HFFc6 (cell line): ENCODE measurements at places on chromosomes 7 and 10.

- no peak for DNase-seq
- no peak overlapping the region for H3K27ac ChIP-seq
- H3K36me3 ChIP-seq: no peaks in the 10 kb centered on the region
- peaks cover 14% of the 10 kb centered on the region for H3K4me1 ChIP-seq
Measured at GRCh38 chr10:78523453-78523852, 489.8 kb downstream of the RPS24 start.

DNA sequence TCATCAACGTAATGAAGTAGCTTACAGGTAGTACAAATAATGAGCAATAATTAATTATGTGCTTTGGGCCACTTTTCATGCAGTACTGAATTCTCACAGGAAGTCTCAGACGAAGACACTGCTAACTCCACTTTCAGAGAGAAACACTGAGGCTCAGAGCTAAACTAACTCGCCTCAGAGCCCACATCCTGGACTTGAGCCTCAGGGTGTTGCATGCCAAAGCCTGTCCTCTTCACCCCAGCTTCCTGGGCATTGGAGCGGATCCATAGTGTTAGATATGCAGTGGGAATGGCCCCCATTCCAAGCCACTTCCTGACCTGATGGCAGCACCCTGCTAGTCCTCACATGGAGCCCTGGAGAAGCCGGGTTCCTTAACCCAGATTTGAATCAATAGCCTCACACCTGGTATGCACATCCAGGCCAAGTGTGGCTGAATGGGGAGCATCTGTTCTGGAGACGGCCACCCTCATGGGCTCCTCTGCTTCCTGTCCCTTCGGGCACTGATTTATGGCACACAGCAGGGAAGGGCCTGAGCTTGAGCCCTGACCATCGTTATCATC lies 265.1 kb upstream of the ZNF32 start:
- H3K4me1 ChIP-seq: peaks cover 22% of the 10 kb centered on the region
- H3K36me3 ChIP-seq: no peaks in the 10 kb centered on the region
- H3K27me3 ChIP-seq: no peaks in the 10 kb centered on the region
- H3K4me3 ChIP-seq: no peak overlapping the region
- peak; percentile 10 for DNase-seq
- H3K27ac ChIP-seq: peak overlapping the region; percentile 58; the same call in 1 of the 2 replicates

- no peak for DNase-seq
- H3K27me3 ChIP-seq: no peaks in the 10 kb centered on the region; the same call in none of the 2 replicates
- no peak overlapping the region for H3K27ac ChIP-seq
- no peak overlapping the region for H3K4me3 ChIP-seq
- no peaks in the 10 kb centered on the region for H3K4me1 ChIP-seq
Measured at GRCh38 chr7:20116869-20117268, 100.3 kb downstream of the MACC1 start.

GRCh38 chr7:47502240-47502877 lies 79.6 kb downstream of the TNS3 start:
- H3K4me3 ChIP-seq: peak overlapping the region; percentile 59; the same call in 1 of the 2 replicates
- H3K27me3 ChIP-seq: peaks cover 5% of the 10 kb centered on the region
- no peak for DNase-seq
- peaks cover 64% of the 10 kb centered on the region for H3K4me1 ChIP-seq

- no peak overlapping the region for H3K27ac ChIP-seq
- peaks cover 29% of the 10 kb centered on the region for H3K4me1 ChIP-seq
- peaks cover 24% of the 10 kb centered on the region for H3K36me3 ChIP-seq
- no peak for DNase-seq
- no peak overlapping the region for H3K4me3 ChIP-seq
Measured at GRCh38 chr10:299512-299911, 164.3 kb downstream of the ZMYND11 start.

DNA sequence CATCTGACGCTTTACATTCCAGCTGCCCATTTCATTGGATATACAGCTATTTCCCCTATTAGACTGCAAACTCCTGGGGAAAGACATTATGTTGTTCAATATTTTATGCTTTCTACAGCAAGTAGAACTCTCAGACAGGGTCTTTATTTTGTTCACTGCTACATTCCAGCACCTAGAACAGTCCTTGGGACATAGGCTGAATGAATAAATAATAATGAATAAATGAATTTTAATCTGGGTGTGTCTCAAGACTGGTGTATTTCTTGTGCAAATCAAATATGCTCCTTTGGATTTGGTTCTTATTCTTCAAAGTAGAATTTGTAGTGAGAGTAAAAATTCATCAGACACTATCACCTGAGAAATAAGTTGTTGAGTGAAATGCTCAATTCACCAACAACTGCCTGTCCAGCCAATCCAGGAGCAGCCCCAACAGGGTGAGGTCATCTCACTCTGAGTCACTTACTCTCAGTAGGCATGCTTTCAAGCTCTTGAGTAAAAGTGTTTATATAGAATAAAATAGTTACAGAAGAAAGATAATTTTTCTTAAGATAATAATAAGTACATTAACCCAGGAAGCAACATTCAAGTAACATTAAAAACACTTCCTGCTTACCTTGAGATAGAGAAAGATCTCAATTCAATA lies 287.5 kb upstream of the NPVF start:
- H3K4me3 ChIP-seq: no peak overlapping the region
- H3K36me3 ChIP-seq: no peaks in the 10 kb centered on the region
- no peaks in the 10 kb centered on the region for H3K4me1 ChIP-seq
- no peak overlapping the region for H3K27ac ChIP-seq
- DNase-seq: no peak

- H3K4me1 ChIP-seq: no peaks in the 10 kb centered on the region
- no peak overlapping the region for H3K27ac ChIP-seq
- peaks cover 53% of the 10 kb centered on the region for H3K27me3 ChIP-seq
- no peak overlapping the region for H3K4me3 ChIP-seq
- H3K36me3 ChIP-seq: no peaks in the 10 kb centered on the region
Measured at GRCh38 chr10:101287997-101288635, 58.9 kb upstream of the LBX1 start.

DNA sequence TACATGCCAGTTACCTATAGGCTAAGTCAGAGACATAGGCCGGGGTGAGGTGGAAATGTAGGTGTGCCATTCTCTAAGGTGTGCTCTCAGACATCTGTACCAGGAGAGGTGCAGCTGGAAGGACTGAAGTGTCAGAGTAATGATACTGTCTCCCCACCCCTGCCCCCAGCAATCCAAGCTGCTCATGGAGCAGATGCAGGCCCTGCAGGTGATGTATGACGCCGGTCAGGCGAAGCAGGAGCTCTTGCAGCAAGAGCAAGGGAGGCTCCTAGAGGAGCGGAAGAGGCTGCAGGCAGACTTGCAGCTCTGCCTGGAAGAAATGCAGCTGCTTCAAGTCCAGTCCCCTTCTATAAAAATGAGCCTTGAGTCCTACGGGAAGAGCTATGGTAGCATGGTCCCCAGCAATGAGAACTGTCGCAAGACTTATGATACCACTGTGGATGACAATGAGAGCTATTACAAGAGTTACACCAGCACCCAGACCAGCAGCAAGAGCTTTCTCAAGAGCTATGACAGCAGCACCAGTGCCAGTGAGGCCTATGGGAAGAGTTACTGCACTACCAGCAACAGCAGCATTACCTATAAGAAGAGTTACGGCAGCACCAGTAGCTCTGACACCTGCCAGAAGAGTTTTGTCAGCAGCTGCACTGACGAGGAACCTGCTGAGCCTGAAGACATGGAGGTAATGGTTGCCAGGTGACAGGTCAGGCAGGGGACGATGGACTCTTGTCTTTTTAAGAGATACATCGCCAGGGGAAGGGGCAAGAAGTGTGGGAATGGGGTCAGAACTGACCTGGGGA lies 18.4 kb upstream of the FLNC start:
- H3K36me3 ChIP-seq: peaks cover 5% of the 10 kb centered on the region; the same call in 1 of the 2 replicates
- no peak overlapping the region for H3K4me3 ChIP-seq
- H3K27me3 ChIP-seq: no peaks in the 10 kb centered on the region; the same call in none of the 2 replicates
- H3K27ac ChIP-seq: no peak overlapping the region
- no peak for DNase-seq

GRCh38 chr7:50798126-50798525 lies 15.4 kb upstream of the GRB10 start:
- H3K27me3 ChIP-seq: peaks cover 28% of the 10 kb centered on the region
- no peak for DNase-seq
- peaks cover 3% of the 10 kb centered on the region for H3K4me1 ChIP-seq
- H3K4me3 ChIP-seq: no peak overlapping the region
- H3K27ac ChIP-seq: no peak overlapping the region
- peaks cover 4% of the 10 kb centered on the region; the same call in 1 of the 2 replicates for H3K36me3 ChIP-seq

- no peak overlapping the region for H3K4me3 ChIP-seq
- H3K36me3 ChIP-seq: peaks cover 37% of the 10 kb centered on the region
- H3K27ac ChIP-seq: no peak overlapping the region
- no peaks in the 10 kb centered on the region for H3K4me1 ChIP-seq
- no peaks in the 10 kb centered on the region for H3K27me3 ChIP-seq
- no peak for DNase-seq
Measured at GRCh38 chr10:72539137-72539536, 86.7 kb downstream of the MICU1 start.

DNA sequence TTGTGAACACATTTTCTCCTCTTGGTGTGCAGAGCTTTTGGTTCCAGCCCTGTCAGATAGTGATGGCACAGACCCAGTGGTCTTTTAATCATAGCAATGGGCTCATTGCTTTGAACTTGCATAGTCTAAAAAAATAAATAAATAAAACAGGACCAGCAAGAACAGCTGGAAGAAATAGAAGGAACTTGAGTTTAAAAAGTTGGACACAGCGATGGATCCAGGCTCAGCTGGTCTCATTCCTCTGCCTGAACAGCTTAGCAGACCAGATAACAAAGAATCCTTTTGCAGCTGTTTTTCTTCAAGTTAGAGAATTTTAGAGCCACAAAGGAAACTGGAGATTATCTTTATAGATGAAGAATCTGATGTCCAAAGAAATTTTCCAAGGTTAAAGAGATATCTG lies 1005.6 kb downstream of the LRMDA start:
- peaks cover 19% of the 10 kb centered on the region for H3K4me1 ChIP-seq
- H3K4me3 ChIP-seq: no peak overlapping the region
- H3K27me3 ChIP-seq: peaks cover 2% of the 10 kb centered on the region; the same call in 1 of the 2 replicates
- H3K27ac ChIP-seq: no peak overlapping the region

DNA sequence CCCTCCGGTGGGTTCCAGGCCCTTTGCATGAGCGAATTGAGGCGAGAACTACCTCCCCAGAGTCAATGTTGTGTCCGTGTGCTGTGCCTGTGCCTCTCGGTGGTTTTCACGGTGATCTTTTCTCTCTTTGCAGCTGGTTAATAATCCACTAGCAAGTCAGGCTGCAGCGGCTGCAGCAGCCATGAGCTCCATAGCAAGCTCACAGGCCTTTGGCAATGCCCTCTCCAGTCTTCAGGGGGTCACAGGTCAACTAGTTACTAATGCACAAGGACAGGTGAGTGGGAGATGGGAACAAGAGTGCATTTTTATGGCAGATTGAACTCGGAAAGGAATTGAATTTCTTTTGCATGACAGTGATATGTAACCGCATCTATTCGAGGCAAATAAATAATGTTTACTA lies 159.7 kb upstream of the YAE1 start:
- H3K27ac ChIP-seq: no peak overlapping the region
- H3K27me3 ChIP-seq: peaks cover 6% of the 10 kb centered on the region
- DNase-seq: no peak
- H3K36me3 ChIP-seq: no peaks in the 10 kb centered on the region
- H3K4me3 ChIP-seq: no peak overlapping the region

DNA sequence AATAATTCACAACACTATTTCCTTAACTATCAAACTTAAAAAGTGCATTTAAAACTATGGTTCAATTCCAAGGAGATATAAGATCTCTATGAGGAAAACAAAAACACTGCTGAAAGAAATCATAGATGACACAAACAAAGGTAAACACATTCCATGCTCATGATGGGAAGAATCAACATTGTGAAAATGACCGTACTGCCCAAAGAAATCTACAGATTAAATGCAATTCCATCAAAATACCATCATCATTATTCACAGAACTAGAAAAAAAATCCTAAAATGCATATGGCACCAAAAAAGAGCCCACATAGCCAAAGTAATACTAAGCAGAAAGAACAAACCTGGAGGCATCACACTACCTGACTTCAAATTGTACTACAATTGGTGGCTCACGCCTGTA lies 159.9 kb upstream of the EEPD1 start:
- H3K27me3 ChIP-seq: peaks cover 7% of the 10 kb centered on the region; the same call in 1 of the 2 replicates
- H3K27ac ChIP-seq: no peak overlapping the region; the same call in 1 of the 2 replicates
- H3K4me3 ChIP-seq: no peak overlapping the region
- H3K4me1 ChIP-seq: peaks cover 22% of the 10 kb centered on the region
- no peaks in the 10 kb centered on the region for H3K36me3 ChIP-seq

DNA sequence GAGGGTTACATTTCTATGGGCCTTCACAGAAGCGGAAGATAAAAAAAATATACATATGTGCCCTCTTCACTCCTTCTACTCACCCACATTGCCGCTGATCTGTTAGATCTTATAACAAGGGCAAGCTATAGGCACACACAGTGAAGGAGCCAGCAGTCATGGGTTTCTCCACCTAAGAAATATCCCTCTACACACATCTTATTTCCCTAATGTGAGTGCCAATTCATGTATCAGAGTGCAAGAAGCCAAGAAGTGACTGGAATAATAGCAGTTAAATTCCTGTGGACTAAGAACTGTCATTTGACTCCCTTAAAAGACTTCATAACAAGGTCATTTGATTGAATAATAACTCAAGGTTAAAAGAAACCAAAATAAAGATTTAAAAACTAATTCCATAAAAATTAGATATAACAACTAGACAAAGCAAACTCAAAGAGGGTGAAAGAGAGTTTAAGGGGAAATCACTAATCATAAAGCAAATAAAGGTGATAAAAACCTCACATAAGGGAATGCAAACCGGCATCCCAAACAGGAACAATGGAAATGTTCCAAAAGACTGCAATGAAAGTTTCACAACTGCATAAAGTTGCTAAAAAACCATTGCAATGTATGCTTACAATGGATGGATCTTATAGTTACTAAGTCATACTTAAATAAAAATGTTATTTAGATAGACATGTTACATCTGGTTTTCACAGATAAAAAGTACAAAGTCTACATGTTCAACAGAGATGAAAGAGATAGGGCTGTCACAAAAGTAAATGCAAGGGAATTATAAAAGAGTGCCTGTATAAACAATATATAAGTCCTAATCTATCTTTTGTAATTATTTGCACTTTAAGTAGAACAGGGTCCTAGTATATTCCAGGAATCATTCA lies 42.8 kb downstream of the ARHGAP21 start:
- peaks cover 3% of the 10 kb centered on the region; the same call in 1 of the 2 replicates for H3K27me3 ChIP-seq
- no peak for DNase-seq
- peaks cover 4% of the 10 kb centered on the region; the same call in 1 of the 2 replicates for H3K36me3 ChIP-seq
- no peak overlapping the region for H3K4me3 ChIP-seq

GRCh38 chr10:58795560-58795959 lies 282.9 kb downstream of the BICC1 start:
- H3K27ac ChIP-seq: no peak overlapping the region
- no peak for DNase-seq
- peaks cover 25% of the 10 kb centered on the region for H3K36me3 ChIP-seq
- H3K27me3 ChIP-seq: no peaks in the 10 kb centered on the region

DNA sequence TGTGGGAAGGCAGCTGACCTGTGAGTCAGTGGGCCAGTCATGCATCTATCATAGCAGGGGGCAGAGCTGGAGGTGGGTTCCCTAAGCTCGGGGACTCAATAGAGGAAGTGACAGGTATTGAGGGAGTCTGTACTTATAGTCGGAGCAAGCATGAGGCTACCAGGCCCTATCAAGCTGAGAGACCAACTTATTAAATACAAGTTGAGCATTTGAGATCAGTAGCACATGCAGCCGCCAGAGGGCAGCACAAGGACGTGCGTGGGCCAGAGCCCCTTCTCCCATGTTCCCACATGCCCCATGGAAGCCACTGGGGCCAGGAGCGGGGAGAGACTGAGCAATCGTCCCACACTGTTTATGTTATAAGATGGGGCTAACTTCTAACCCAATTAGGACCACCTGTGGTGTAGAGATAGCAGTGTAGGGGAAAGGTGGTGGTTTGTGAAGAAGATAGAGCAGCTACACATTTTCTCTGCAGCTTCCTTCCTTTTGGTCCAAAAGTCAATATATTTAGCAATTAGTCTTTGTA lies 13.0 kb upstream of the STK31 start:
- no peaks in the 10 kb centered on the region for H3K36me3 ChIP-seq
- H3K27ac ChIP-seq: no peak overlapping the region
- H3K4me1 ChIP-seq: peaks cover 9% of the 10 kb centered on the region; the same call in 1 of the 2 replicates
- no peak overlapping the region for H3K4me3 ChIP-seq
- peak; percentile 52 for DNase-seq
